Left renal pelvis (tissue), 4 donors: ENCODE measurements at places on chromosomes 13 and 19. TPM values are rescaled to one million over a fixed set of nuclear protein-coding genes. Genes with fewer than 3 reads are reported as not detected.

Gene ZNF534
- polyA plus RNA-seq, result 0.53 TPM

Gene FEM1A
- polyA plus RNA-seq, result 1.2 TPM

Gene DENND1C
- 40.6 TPM for polyA plus RNA-seq

Gene IGFL3
- not detected for polyA plus RNA-seq

Gene PLEKHF1
- 1.4 TPM for polyA plus RNA-seq
